GM04503 (cell line): ENCODE measurements at places on chromosomes 13 and 19.

- DNase-seq: peak; percentile 21
Measured at GRCh38 chr13:87128036-87128435, 543.1 kb upstream of the SLITRK5 start.

DNA sequence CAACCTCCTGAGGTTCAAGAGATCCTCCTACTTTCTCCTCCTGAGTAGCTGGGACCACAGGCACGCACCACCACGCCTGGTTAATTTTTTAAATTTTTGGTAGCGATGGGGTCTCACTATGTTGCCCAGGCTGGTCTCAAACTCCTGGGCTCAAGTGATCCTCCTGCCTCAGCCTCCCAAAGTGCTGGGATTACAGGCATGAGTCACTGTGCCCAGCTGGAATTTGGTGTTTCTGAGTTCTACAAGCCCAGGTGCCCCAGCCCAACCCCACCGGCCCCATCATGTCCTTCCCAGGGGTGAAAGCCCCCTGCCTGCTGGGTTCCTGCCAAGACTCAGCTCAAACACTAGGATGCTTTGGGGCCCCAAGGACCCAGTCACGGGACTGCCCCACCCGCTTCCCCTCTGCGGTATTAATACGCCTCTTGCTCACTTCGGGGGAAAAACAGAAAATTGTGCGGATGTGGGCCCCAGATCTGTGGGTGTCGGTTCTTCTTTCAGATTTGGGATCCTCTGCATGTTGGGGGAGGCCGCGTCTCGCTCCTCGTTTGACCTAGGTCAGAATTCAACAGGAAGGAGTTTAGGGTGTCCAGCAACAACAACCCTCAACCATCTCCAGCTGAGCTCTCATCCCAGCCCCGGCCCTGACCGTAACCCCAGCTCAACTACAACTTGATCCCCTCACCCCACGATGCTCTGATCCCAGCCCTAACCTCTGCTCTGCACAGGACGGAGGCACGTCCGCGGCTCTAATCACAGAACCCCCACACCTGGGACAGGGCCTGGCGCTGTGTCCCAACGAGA, 3.7 kb upstream of the FCER2 start:
- DNase-seq: no peak

DNA sequence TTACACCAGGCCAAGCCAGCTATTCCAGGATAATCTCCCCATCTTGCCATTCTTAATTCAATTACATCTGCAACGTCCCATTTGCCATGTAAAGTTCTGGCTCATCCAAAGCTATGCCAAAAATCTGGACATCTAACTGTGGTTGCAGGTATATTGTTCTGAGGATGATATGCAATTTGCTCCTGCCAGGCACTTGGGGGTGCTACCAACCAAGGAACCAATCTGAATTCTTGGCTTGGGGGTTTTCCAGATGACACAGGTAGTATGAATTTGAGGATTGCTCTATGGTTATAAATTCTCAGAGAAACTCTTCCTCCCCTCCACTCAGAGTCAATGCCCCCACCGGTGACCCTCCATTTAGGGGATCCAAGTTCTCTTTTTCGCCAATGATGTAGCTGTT, 33.0 kb downstream of the CRYL1 start:
- DNase-seq: no peak

DNA sequence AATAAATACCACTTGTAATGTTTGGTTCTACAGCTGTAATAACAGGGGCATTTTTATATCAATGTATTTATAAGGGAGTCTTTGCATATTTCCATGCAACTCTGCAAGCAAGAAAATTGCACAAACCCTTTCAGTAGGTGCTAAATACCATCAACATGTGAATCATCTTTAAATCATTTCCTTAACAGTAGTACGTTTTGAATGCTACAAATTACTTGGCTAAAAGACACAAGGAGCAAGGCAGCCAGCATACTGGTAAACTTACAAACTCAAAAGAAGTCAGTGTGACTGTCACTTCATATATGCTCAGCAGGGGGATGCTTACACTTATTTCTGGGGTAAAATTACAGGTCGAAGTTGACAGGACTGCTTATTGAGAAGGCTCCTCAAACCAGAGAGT, 402.4 kb downstream of the EFNB2 start:
- DNase-seq: no peak

DNA sequence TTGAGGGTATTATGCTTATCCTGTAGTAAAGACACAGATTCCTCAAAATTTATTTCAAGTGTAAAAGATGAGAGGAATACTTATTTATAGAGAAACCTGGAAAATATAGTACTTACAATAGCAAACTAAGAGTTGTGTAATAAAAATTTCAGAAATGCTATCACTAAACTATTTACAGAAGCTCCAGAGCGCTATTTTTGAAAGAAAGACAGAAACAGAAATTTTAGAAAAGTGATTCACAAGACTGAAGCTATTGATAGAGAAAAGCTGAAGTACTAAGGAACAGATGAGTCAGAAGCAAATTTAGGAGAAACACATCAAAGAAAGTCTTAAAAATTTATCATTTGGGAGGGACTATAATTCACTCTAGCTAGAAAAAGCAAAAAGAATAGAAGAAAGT, 1174.2 kb downstream of the DIAPH3 start:
- DNase-seq: no peak
